ENCODE measurements at places on chromosomes 1 and 21.

GRCh38 chr1:58779801-58780382 lies 4.0 kb downstream of the JUN start:
- DNase-seq: peak; percentile 92

- no peak for DNase-seq
Observed at GRCh38 chr1:96598416-96599168, 123.0 kb upstream of the PTBP2 start.

- DNase-seq: no peak
Observed at GRCh38 chr1:224433041-224433691, 1.4 kb downstream of the WDR26 start.

DNA sequence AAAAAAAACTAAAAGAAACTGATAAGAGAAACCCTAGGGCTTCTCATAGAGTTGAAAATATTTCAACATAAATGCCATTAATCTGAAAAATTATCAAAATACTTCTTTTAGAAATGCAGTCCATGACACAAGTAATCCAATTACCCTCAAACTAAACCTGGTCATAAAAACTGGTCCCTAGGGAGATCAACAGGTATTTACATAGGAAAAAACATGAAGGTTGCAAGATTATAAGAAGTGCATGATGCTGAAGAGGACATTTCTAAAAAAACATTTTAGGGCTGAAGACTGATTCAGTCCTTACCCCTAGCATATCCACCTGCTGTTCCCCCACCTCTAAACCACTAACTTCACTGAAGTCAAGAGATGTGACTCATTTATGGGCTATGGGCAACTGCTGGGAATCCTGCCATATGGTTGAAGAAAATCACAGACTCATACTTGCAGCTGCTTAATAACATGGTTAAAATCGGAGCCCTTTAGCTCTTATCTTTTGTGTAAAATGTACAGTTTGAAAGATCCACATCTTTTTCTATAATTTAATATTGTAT lies 131.0 kb upstream of the RUNX1 start:
- DNase-seq: peak; percentile 74

DNA sequence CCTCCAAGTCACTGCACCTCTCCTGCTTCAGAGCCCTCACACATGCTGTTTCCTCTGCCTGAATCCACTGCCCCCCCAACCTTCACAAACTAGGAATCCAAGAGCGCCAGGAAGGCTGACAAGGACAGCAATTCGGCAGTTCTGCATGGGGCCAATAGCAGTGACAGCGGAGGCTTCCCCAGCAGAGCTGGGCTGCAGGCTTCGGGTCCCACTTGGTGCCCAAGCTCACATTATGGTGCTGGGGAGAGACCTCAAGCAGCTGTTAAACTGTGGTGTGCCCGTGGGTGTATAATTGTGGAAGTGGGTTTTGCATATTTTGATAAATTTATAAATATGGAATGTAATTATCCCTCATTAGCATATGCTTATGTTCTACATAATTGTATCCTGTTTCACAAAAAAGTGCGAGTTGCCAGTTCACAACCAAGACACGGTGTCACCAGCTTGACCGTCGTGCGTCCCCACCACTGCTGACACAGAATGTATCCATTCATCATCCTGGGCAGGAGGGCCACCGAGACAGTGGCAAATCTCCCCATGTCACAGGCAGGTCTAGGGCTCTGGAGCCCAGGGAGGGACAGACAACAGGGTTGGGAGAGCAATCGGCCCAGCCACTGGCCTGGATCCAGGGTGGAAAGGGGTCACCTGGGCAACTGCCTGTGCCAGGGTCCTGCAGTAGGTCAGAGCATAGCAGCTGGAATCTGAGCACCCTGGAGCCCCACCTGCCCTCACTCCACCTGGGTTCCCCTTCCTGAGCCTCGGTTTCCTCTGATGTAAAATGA lies 81.6 kb downstream of the MATN1 start:
- no peak for DNase-seq

DNA sequence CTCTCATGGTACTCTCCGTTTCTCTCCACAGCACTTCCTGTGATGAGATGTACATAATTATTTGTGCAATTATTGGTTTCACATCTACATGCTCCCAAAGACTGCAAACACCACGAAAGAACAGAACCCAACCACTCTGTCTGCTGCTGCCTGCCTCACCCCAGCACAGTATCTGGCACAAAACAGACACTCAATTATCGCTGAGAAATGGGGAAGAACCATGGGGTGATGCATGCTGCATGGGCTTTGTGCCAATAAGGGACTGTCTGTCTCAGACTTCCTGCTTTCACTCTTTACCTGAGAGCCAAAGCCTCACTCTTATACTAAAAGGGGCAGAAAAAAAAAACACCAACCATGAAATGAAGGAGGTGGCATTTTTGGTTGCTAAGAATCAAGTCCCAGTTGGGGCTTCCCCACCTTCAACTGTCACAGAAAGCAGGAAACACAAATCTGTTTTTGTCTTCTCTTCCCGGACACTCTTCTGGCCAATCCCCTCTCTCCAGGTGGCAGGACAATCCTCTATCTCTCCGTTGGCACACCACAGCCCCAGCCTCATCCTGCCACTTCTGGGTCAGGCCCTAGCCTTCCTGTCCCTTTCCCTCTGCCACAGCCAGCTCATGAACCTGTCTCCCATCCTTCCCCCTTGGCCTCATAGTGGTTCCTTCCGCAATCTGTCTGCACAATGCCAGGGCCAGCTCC lies 82.0 kb downstream of the TGFBR3 start:
- peak; percentile 54 for DNase-seq

DNA sequence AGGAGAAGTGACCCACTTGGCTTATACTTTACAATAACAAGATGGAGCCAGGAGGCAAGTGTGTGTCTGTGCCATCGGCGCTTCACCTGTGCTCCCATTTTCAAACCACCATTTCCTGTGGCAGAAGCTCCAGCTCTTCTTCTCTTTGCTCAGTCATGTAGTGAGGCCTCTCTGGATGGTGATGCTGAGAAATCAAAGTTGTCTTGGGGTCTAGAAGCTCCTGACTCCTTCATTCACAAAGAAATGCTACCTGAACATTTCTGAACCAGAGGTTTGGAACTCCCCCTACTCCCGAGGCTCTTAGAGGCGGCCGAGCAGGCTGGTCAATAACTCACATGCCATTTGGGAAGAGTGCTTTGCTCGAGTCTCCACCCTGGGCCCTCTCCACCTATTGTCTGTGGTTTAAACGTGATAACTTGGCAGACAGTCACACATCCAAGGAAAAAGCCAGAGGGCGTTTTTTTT lies 18.0 kb downstream of the SLAMF1 start:
- no peak for DNase-seq

DNA sequence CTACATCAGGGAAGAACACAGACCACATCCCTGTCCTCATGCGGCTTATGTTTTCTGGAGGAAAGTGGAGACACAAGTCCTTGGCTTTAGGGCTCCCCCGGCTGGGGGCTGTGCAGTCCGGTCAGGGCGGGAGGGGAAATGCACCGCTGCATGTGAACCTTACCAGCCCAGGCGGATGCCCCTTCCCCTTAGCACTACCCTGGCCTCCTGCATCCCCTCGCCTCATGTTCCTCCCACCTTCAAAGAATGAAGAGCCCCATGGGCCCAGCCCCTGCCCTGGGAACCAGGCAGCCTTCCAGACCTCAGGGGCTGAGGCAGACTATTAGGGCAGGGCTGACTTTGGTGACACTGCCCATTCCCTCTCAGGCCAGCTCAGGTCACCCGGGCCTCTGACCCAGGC lies 45.5 kb downstream of the TNNT2 start:
- DNase-seq: no peak

- no peak for DNase-seq
Observed at GRCh38 chr1:204451352-204452124, 39.9 kb upstream of the PPP1R15B start.

DNA sequence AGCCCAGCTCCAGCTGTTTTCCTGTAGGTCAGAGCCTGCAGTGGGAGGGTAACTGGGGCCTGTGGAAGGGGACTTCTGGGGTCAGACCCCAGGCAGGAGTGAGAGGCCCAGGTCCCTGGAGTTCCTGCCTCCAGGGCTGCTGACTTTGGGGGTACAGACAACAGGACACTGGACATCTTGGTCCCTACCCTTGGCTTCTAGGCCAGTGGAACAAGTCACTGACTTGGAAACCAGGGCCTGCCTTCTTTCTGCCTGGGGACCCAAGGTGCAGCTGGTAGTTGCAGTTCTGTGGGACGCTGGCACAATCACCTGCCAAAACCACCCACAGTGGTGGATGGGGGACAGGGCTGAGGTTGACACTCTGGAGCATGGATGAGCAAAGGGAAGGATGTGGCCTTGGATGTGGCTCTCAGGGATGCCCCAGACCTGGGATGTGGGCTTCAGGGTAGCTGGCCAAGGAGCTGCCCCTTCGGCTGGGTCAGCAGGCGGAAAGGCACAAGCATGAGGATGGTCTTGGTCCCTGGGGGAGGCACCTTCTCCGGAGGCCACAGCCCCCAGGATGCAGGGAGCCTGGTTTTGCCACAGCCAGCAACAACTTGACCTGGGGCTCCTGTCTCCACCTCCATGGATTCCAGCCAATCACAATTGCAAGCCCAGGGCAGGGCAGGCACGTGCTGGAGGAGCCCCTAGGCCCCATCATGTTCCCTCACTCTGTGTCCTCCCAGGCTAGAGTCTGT lies 5.8 kb downstream of the JMJD4 start:
- no peak for DNase-seq

DNA sequence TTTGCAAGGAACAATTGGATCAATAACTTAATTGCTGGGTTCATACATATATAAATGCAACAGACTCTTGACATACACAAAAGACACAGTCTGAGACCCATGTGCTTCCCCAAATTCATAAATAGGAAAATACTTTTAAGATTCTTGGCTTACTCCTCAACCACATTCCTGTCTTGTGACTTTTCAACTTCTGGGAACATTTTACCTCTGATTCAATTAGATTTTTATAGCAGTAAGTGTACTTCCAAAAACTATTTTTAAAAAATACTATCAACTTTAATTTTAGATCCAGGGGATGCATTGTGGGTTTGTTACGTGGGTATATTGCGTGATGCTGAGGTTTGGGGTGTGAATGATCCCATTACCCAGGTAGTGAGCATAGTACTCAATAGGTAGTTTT lies 406.7 kb downstream of the RPS6KC1 start:
- DNase-seq: no peak

GRCh38 chr1:51070011-51070410 lies 32.0 kb upstream of the C1orf185 start:
- DNase-seq: no peak

GRCh38 chr1:6414443-6414844 lies 5.3 kb downstream of the HES2 start:
- DNase-seq: peak; percentile 100

GRCh38 chr1:54229281-54229891 lies 29.4 kb downstream of the MRPL37 start:
- no peak for DNase-seq

GRCh38 chr1:90879281-90879680 lies 142.6 kb downstream of the ZNF644 start:
- peak; percentile 9 for DNase-seq

DNA sequence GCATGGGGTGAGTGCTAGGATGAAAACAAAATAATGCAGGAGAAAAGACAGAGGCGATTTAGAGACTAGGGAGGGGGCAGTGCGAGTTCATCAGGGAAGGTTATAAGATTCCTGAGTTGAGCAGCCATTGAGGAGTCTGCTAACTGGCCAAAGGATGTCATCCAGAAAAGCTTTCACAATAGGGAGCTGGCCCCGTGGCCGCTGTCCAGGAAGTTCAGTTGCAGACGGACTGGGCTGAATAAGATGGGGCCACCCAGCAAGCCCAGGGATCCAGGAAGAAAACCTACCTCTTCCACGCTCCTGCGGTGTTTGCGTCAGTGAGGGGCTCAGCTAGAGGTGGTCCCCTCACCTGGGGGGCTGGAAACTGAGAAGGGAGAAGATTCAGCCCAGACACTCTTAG lies 4.0 kb upstream of the PKP1 start:
- no peak for DNase-seq

DNA sequence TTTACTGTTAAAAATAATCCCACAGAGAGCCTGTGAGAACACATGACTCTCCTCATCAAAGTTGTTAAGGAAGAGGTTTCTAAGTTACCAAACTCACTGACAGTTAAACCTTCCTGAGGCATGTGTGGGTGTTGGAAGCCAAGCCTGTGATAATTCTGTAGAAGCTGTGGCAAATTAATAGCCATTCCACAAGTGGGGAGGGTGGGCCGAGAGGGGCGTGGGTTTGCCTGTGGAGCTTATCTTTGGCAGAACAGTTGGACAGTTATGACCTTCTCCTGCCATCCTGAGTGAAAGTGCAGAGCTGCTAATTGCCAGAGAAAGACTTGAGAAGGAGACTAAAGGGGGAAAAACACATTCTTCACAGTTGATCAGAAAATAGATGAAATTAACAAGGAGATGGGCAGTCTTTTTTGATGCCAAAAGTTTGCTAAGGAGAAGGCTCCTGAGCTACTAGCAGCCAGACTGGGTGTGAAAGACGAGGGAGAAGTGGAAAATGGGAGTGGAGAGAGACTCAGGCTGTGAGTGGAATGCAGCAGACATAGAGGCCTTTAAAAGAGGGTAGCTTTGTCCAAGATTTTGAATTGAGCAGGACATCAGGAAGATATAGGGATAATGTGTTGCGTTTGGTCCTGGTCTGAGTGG lies 1.6 kb upstream of the PLA2G2C start:
- DNase-seq: no peak

DNA sequence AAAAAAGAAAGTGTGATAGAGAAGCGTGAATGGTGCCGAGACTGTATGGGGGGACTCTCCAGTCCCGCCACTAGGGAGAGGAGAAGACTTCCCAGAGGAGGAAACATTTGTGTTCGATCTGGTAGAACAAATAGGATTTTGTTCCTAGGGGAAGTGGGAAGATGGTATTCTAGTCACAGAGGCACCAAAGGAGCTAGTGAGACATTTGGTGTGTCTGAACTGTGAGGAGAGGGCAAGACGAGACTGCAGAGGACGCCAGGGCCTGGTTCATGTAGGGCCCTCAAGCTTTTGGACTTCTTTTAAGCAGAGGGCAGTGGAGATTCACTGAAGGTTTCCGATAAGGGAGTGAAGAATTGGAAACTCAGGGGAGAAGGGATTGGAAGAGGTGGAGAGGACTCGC lies 2.9 kb downstream of the BTBD19 start:
- no peak for DNase-seq

- peak; percentile 77 for DNase-seq
Observed at GRCh38 chr1:207309745-207310273, 11.7 kb upstream of the CD55 start.

DNA sequence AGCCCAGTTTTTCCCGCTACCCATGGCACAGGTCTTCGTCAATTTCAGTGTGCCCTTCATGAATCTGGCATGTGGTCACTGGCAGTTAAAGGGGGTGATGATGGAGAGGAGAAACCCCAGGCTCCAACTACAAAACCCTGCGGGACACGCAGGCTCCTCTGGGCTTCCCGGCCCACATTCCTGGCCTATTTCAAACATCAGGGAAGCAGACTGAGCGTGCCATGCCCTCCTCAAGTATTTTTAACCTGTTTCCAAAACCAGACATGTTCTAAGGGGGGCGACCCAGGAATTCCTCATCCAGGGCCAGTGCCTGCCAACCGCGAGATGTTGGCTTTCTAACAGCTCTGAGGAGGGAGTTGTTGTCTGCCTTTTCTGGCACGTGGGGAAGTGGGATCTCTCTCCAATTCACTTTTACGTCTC lies 85.1 kb downstream of the CAPZB start:
- no peak for DNase-seq

- no peak for DNase-seq
Observed at GRCh38 chr1:43481491-43481890, 27.8 kb upstream of the HYI start.
